ENCODE measurements at places on chromosomes 5 and 9. TPM values are rescaled to one million over a fixed set of nuclear protein-coding genes. Genes with fewer than 3 reads are reported as not detected.

DNA sequence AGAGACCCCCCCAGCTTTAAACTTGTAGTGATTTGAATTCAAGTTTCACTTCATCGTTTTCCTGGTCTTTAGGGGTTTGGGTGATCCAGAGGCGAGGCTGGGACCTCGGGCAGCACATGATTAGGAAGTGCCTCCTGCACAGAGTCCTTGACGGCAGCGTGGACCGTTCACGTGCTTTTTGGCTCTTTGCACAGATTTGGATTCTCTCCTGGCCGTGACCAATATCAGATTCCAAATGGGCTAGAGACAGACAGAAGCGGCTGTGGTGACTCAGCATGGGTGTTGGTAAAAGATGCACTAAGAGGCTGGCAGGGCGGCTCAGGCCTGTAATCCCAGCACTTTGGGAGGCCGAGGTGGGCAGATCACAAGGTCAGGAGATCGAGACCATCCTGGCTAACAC, 117.2 kb upstream of the CACNA1B start:
- H3K27me3 ChIP-seq, result no peaks in the 10 kb centered on the region
- H3K36me3 ChIP-seq, result peaks cover 67% of the 10 kb centered on the region
- H3K4me1 ChIP-seq, result no peaks in the 10 kb centered on the region

- H3K27ac ChIP-seq, result peak overlapping the region; percentile 50
- H3K4me1 ChIP-seq, result peaks cover 58% of the 10 kb centered on the region
- no peaks in the 10 kb centered on the region for H3K27me3 ChIP-seq
- peaks cover under 1% of the 10 kb centered on the region for H3K36me3 ChIP-seq
Measured at GRCh38 chr5:179758955-179759354, 26.3 kb downstream of the MAML1 start.

DNA sequence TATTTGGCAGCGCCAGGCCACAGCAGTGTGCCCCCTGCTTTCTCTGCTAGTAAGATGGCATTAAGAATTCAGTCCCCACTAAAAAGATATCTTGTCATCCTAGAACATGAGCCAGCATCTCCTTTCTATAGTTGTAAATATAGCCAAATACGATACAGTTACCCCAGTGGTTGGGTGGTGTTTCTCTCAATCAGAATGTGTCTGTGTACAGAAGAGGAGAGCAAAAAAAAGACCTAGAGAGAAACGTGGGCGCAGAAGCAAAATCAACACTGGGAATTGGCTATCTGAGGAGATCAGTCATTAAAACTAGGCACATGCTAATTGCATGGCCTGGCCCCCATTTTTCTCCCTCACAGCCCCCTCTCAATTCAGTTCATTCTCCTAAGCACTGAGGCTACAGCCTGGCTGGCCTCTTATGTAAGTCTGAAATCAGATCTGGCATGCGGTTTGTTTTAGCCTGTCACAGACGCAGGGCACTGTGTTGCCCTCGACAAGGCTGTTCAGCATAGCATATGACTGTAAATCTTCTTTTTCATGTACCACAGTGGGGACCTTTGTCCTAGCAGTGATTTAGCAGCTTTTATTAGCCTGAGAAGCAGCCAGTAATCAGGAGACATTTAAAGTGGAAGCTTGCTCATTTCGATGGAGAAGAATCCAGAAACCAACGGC, 57.8 kb downstream of the RORB start:
- no peaks in the 10 kb centered on the region for H3K4me1 ChIP-seq
- no peak for DNase-seq
- peaks cover 10% of the 10 kb centered on the region for H3K27me3 ChIP-seq
- H3K27ac ChIP-seq, result no peak overlapping the region

- no peak overlapping the region for H3K4me3 ChIP-seq
- no peak for DNase-seq
- H3K27ac ChIP-seq, result no peak overlapping the region
- H3K36me3 ChIP-seq, result no peaks in the 10 kb centered on the region
Measured at GRCh38 chr5:88452820-88453219, 184.2 kb upstream of the TMEM161B start.

DNA sequence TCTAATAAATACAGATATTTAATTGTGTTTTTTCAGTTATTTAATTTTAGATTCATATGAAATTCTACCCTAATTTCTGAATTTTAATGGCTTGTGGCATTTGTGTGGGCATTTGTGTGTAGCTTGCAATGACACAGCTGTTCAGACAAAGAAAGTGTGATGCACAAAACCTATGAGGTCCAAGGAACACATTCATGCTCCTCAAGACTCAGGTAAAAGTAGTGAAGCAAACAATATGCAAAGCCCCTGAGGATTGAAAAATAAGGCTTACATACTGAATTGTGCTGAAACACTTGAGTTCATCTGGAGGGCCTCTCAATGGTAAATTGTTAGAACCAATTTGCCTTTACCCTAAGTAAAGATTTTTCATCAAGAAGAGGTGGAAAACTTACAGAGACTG, 28.1 kb downstream of the IL7R start:
- H3K27me3 ChIP-seq, result no peaks in the 10 kb centered on the region
- no peaks in the 10 kb centered on the region for H3K36me3 ChIP-seq

- H3K27ac ChIP-seq, result no peak overlapping the region
- H3K27me3 ChIP-seq, result no peaks in the 10 kb centered on the region
- no peak overlapping the region for H3K4me3 ChIP-seq
- no peaks in the 10 kb centered on the region for H3K36me3 ChIP-seq
Measured at GRCh38 chr9:3916984-3917383, 382.9 kb downstream of the GLIS3 start.

GHR gene
- total RNA-seq, result 7.9 TPM

BTNL3 gene
- total RNA-seq, result not detected

DNA sequence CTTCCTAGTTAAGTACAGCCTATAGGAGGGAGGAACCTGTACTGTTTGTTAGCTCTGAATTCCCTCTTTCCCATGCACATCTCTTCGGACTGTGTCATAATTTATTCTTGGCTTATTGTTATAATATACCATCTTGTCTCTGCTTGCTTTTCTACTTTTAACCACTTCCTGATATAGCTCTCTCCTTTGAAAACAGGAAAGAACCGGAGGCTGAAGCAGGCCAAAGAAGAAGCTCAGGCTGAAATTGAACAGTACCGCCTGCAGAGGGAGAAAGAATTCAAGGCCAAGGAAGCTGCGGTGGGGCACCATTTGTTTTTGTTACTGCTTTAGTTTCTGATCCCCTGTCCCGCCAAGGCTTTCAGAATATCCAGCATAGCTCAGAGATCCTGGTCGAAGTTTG, 4.8 kb downstream of the ATP6V1G1 start:
- peaks cover 32% of the 10 kb centered on the region for H3K36me3 ChIP-seq
- H3K4me3 ChIP-seq, result no peak overlapping the region
- no peak for DNase-seq
- H3K27me3 ChIP-seq, result no peaks in the 10 kb centered on the region
- H3K4me1 ChIP-seq, result peaks cover 34% of the 10 kb centered on the region
- peak overlapping the region; percentile 63 for H3K27ac ChIP-seq

DNA sequence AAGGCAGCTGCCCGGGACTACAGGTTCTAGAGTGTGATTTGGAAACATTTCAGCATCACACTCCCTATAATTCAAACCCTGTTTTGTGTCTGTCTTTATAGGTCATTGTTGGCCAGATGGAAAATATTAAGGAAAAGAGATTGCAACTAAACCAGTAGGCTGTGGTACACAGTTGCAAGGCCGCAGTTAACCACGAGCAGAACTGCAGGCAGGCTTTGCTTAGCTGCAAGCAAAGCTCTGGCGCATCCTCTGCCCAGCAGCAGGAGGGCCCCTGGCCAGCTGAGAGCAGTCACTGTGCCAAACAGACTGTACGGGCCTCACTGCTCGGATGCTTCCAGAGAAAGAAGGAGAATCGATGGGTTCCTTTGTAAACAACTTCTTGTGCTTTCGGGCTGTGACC, 204.5 kb downstream of the DENND1A start:
- no peak for DNase-seq
- H3K27me3 ChIP-seq, result no peaks in the 10 kb centered on the region
- no peaks in the 10 kb centered on the region for H3K4me1 ChIP-seq
- peaks cover 43% of the 10 kb centered on the region for H3K36me3 ChIP-seq
- H3K27ac ChIP-seq, result no peak overlapping the region
- no peak overlapping the region for H3K4me3 ChIP-seq

DNA sequence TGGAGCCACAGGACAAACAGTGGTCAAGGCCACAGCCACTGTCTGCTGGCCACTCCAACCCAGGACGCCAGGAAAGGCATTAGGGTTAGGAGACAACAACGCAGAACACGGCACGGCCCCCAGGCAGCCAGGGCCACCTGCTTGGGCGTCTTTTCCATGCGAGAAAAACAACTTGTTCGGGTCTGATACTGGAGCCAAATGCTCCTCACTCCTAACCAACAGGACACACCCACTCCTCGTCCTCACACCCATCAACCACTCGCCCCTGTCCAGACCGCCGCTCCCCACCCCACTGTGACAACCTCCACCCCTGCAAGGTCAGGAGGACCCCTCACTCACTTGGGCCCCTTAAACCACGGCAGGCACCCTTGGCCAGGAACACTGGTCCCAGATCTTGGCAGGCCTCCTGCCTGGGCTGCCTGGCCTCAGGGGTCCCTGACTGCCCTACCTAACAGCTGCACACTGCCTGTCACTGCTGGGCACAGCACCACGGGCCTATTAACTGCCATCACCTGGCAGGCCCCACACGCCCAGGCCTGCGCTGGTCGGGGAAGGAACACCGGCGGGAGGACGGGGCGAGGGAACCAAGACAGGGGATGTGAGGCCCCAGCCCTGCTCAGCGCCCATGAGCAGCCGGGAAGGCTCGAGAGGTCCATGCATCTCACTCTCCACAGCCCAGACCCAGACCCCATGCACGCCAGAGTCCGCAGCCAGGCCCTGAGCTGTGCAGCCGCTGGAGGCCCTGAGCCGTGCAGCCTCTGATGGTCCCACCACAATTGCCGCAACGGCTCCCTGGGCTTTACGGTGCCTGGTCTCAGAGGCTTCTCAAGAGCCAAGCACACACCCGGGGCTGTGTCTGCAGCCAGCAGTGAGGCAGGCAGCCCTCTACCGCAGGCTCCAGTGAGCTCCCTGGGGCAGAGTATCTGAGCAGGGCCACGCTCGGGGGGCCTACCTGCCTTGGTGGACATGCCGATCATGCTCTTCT, 13.8 kb downstream of the CLPTM1L start:
- H3K4me1 ChIP-seq, result no peaks in the 10 kb centered on the region
- H3K27me3 ChIP-seq, result no peaks in the 10 kb centered on the region

DNA sequence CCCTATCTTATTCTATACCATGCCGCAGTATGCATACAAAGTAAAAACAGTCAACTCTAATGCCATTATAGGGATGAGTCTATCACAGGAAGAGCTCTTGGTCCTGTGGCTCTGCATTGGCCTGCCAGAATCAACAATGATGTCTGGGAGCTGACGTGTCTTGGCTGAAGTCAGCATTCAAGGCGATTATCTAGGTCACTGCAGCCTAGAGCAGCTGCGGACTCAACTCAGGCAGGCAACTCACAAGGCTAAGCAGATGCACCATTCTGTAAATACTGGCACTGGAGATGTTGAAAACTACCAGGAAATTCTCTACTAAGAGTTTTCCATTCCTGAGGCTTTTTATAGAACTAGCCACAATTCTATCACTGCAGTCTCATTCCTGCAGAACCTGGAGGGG, 13.3 kb downstream of the SPATA9 start:
- H3K4me3 ChIP-seq, result no peak overlapping the region
- no peaks in the 10 kb centered on the region for H3K36me3 ChIP-seq
- H3K27ac ChIP-seq, result peak overlapping the region; percentile 76
- DNase-seq, result no peak
- H3K4me1 ChIP-seq, result peaks cover 30% of the 10 kb centered on the region
- no peaks in the 10 kb centered on the region for H3K27me3 ChIP-seq

SH2D3C gene
- total RNA-seq, result 3.4 TPM

PHF24 gene
- total RNA-seq, result 0.62 TPM

- DNase-seq, result no peak
- no peak overlapping the region for H3K27ac ChIP-seq
- no peaks in the 10 kb centered on the region for H3K36me3 ChIP-seq
- peaks cover 5% of the 10 kb centered on the region for H3K4me1 ChIP-seq
- H3K27me3 ChIP-seq, result peaks cover 2% of the 10 kb centered on the region
Measured at GRCh38 chr5:167503926-167504720, 787.3 kb upstream of the WWC1 start.

PDE8B gene
- 4.8 TPM for total RNA-seq

GRCh38 chr9:87071473-87071872, 124.2 kb upstream of the GAS1 start:
- H3K4me3 ChIP-seq, result no peak overlapping the region
- H3K27me3 ChIP-seq, result no peaks in the 10 kb centered on the region
- H3K27ac ChIP-seq, result no peak overlapping the region
- no peak for DNase-seq
- no peaks in the 10 kb centered on the region for H3K36me3 ChIP-seq

- H3K4me1 ChIP-seq, result peaks cover 8% of the 10 kb centered on the region
- H3K36me3 ChIP-seq, result no peaks in the 10 kb centered on the region
- no peak overlapping the region for H3K27ac ChIP-seq
- no peak overlapping the region for H3K4me3 ChIP-seq
- H3K27me3 ChIP-seq, result peaks cover 37% of the 10 kb centered on the region
Measured at GRCh38 chr5:2387634-2388325, 363.7 kb downstream of the IRX2 start.

- peaks cover 8% of the 10 kb centered on the region for H3K4me1 ChIP-seq
- H3K27ac ChIP-seq, result no peak overlapping the region
- DNase-seq, result no peak
- peaks cover 6% of the 10 kb centered on the region for H3K27me3 ChIP-seq
- H3K36me3 ChIP-seq, result no peaks in the 10 kb centered on the region
Measured at GRCh38 chr5:133847301-133847700, 121.1 kb downstream of the C5orf15 start.

GRCh38 chr9:2338777-2339365, 282.7 kb upstream of the VLDLR start:
- no peak overlapping the region for H3K4me3 ChIP-seq
- H3K27ac ChIP-seq, result peak overlapping the region; percentile 2
- no peaks in the 10 kb centered on the region for H3K27me3 ChIP-seq
- no peak for DNase-seq
- H3K4me1 ChIP-seq, result peaks cover 46% of the 10 kb centered on the region

AJM1 gene
- total RNA-seq, result 3.8 TPM

GRCh38 chr5:42583322-42583721, 160.1 kb downstream of the GHR start:
- H3K27ac ChIP-seq, result no peak overlapping the region
- H3K4me3 ChIP-seq, result no peak overlapping the region
- H3K36me3 ChIP-seq, result peaks cover 5% of the 10 kb centered on the region
- DNase-seq, result no peak
- H3K4me1 ChIP-seq, result peaks cover 33% of the 10 kb centered on the region
- no peaks in the 10 kb centered on the region for H3K27me3 ChIP-seq

- H3K36me3 ChIP-seq, result no peaks in the 10 kb centered on the region
- no peak overlapping the region for H3K27ac ChIP-seq
- peaks cover 17% of the 10 kb centered on the region for H3K27me3 ChIP-seq
Measured at GRCh38 chr5:127656825-127657224, 7.9 kb downstream of the CTXN3 start.

GRCh38 chr5:167759057-167759821, 532.2 kb upstream of the WWC1 start:
- no peak overlapping the region for H3K4me3 ChIP-seq
- H3K36me3 ChIP-seq, result no peaks in the 10 kb centered on the region
- H3K27me3 ChIP-seq, result peaks cover 2% of the 10 kb centered on the region
- DNase-seq, result no peak

- no peak overlapping the region for H3K4me3 ChIP-seq
- DNase-seq, result no peak
- H3K27ac ChIP-seq, result no peak overlapping the region
- peaks cover 22% of the 10 kb centered on the region for H3K27me3 ChIP-seq
Measured at GRCh38 chr5:21858441-21858840, 994.7 kb downstream of the CDH12 start.

STXBP1 gene
- 94.9 TPM for total RNA-seq
